ENCODE measurements at places on chromosomes 6 and 20.

GRCh38 chr6:135601857-135602256 lies 104.3 kb upstream of the AHI1 start:
- DNase-seq = no peak

DNA sequence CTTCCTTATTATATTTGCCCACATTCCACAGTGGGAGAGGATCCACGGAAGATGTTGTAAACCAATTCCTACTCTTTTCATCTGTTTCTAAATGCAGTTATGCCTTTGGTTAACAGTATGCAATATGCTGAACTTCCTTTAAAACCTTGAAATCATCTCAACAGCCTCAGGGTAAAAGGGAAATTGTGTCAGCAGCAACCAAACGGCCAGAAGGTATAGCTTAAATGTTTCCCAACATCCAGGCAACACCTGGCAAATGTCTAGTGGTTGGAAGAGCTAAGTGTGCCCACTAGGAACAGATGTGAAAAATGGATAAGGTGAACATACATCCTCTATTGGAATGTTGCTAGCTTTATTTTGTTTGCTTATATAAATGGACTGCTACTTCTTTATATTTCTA lies 164.8 kb downstream of the FAXC start:
- no peak for DNase-seq

GRCh38 chr6:35494161-35494563 lies 2.7 kb downstream of the TEAD3 start:
- DNase-seq = no peak

DNA sequence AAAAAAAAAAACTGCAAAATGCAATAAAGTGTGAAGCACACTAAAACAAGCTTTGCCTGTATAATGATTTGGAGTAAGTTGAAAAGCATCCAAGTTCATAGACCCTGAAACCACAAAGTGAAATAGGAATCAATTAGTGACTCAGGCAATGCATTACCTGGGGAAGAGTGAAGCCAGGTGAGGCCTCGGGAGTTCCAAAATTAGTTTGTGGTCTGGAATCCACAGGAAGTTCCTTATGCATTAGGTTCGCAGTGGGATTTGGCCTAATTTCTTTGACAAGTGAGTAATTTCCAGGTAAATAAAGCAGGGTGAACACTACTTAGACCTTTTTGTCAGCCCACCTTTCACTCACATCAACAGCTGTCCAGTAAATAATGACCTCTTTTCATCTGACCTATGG lies 490.8 kb downstream of the CBLN4 start:
- no peak for DNase-seq

DNA sequence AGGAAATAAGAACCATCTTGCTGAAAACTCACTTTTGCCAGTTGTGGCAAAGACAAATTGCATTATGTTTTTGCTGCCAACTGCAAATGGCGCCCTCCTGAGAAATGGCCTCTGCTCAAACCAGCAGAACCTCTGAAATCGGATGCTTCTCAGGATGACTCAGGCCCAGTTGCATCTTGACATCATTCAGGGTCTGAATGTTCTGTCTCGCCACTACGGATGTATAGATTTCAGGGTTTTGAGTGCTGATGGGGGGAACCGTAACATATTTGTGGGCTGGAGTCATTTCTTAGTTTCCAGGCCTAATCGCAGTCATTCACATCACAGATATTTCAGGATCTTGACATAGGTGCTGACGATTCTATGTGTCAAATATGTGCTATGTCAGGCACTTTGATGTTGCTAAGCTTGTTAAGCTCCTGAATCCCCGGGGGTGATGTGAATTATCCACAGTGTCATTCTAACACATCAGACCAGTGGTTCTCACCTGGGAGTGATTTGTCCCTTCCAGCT lies 207.1 kb downstream of the NFATC2 start:
- DNase-seq = no peak

- DNase-seq = no peak
Measured at GRCh38 chr6:91055959-91056358, 469.1 kb upstream of the MAP3K7 start.

DNA sequence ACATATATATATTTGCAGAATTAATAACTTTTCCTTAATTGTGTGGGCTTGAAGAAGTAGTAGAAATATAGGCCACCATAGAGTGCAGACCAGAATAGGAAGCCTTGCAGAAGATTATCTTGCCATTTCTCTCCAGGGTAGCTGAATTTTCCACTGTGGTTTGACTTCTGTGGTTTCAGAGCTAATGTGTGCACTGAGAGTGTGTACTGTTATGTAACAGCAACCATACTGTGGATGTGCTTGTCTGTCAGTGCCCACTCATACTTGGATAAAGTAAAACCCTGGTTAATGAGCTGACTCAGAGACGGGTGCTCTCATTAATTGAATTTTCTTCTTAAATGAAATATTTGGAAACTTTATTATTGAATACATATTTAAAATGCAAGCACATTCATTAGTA lies 57.2 kb downstream of the CEP43 start:
- no peak for DNase-seq

GRCh38 chr6:155341130-155341828 lies 27.0 kb upstream of the TFB1M start:
- DNase-seq = no peak

GRCh38 chr6:128456510-128457230 lies 63.7 kb downstream of the PTPRK start:
- no peak for DNase-seq

DNA sequence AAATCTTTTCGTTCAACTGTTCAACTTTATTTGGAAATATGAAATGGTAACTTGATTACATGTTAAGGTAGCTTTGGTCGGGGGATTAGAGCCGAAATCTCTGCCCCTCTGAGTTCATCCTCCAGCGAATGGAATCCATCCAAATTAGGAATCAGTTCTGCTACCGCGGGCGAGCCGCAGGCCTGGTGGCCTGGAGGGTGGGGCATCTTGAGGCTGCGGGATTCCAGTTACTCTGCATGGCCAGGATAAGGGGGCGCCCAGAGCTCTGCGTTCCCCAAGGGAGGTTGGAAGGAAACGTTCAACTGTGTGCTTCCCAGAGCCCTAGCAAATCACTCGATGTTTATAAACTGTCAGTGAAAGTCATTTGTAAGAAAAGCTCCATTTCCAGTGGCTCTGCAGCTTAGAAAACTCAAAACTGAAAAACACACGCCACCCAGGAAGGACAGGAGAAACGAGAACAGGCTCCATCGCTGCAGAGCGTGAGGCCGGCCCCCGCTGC lies 262.2 kb downstream of the TAF4 start:
- no peak for DNase-seq

GRCh38 chr6:40532349-40533000 lies 54.7 kb downstream of the LRFN2 start:
- no peak for DNase-seq

GRCh38 chr6:150529646-150530045 lies 70.0 kb upstream of the PLEKHG1 start:
- DNase-seq = no peak
